ENCODE measurements at places on chromosomes 4 and X. TPM values are rescaled to one million over a fixed set of nuclear protein-coding genes. Genes with fewer than 3 reads are reported as not detected.

Gene GPR119
- not detected for total RNA-seq

Gene GYPB
- not detected for total RNA-seq

Gene SMIM31
- total RNA-seq: not detected

Gene GLUD2
- 2.2 TPM for total RNA-seq

Gene NDP
- not detected for total RNA-seq

Gene TBC1D25
- total RNA-seq: 12.9 TPM

Gene PDHA1
- total RNA-seq: 186 TPM

Gene TCP11X2
- total RNA-seq: not detected

Gene GLRA3
- total RNA-seq: not detected

Gene ESX1
- total RNA-seq: not detected

Gene TCEAL6
- 0.39 TPM for total RNA-seq

Gene PNMA3
- not detected for total RNA-seq

Gene GAGE2A
- total RNA-seq: not detected

Gene PASD1
- total RNA-seq: not detected

Gene TMPRSS11D
- total RNA-seq: 0.27 TPM

Gene EGF
- total RNA-seq: 0.23 TPM

Gene UCHL1
- 9.8 TPM for total RNA-seq

Gene SYTL5
- total RNA-seq: 0.08 TPM

Gene AMBN
- not detected for total RNA-seq

Gene IL9R
- total RNA-seq: not detected

Gene LNX1
- 10.5 TPM for total RNA-seq

Gene CABS1
- total RNA-seq: not detected

Gene DUX4
- total RNA-seq: not detected

Gene PAGE4
- total RNA-seq: not detected

Gene FABP2
- not detected for total RNA-seq

Gene GUCY2F
- not detected for total RNA-seq

Gene HTN1
- not detected for total RNA-seq

Gene HELT
- not detected for total RNA-seq

Gene XAGE2
- not detected for total RNA-seq

Gene GAB3
- 5.3 TPM for total RNA-seq

Gene PF4V1
- total RNA-seq: not detected

Gene PTPN13
- total RNA-seq: 12.8 TPM
